ENCODE measurements at places on chromosomes 16 and 17.

GRCh38 chr17:28977659-28978355, 26.5 kb upstream of the PHF12 start:
- no peak for DNase-seq

- no peak for DNase-seq
These were observed 304.4 kb downstream of the HS3ST3B1 start for GRCh38 chr17:14605267-14605599.

GRCh38 chr16:60073376-60073775, 1339.3 kb upstream of the GOT2 start:
- DNase-seq, result no peak

DNA sequence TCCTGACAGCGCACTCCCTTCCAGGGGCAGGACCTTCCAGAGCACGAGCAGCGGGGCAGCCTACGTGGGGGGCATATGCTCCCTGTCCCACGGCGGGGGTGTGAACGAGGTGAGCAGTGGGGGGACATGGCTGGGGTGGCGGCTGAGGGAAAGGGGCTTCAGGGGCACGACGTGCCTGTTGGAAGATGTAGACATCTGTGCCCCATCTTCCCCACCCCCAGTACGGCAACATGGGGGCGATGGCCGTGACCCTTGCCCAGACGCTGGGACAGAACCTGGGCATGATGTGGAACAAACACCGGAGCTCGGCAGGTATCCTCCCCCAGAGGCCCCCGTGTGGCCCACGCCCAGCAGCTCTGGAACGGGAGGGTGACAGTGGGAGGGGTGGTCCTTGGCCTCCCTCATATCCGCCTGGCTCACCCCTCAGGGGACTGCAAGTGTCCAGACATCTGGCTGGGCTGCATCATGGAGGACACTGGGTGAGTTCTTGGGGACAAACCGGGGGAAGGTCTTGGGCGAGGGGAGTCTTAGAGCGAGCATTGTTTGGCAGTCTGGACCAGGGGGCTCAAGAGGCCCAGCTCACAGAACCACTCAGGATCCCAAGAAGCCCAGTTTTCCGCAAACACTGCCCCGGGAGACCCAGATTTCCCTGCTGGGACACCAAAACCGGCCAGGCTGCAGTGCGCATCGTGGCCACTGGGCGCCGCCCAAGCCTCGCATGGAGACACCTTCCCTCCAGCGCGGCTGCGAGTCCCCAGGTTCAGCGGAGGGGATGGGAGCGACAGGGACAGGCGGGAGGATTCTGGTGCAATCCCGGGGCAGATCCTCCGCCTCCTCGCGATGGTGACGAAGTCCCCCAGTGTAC, 15.7 kb downstream of the ADAM11 start:
- peak; percentile 84 for DNase-seq

GRCh38 chr17:5630434-5630833, 46.1 kb upstream of the NLRP1 start:
- no peak for DNase-seq

DNA sequence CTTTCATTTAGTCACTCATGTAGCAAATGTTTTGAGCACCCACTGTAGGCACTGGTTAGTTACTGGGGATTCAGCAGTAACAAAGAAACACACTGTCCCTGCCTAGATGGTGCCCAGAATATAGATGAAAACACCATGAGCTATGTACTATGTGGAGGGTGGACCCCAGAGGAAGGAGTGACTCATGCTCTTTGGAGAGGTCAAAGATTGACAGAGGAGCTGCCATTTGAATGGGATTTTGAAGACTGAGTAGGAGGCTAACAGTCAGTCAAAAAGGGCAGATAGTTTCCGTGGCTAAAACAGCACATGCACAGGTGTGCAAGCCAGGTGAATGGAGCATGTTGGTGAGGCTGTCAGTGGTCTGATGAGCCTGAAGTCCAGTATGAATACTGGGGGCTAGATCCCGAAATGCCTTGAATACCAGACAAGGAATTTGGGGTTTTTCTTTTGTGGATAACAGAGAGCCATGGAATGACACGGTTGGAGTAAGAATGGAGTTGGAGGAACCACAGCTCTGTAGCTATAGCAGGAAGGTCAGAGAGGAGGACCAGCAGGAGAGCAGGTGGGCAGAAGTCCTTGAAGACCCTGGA, 6.1 kb downstream of the IL21R start:
- peak; percentile 62 for DNase-seq

- no peak for DNase-seq
These were observed 4.8 kb downstream of the KLHL11 start for GRCh38 chr17:41860254-41860931.

DNA sequence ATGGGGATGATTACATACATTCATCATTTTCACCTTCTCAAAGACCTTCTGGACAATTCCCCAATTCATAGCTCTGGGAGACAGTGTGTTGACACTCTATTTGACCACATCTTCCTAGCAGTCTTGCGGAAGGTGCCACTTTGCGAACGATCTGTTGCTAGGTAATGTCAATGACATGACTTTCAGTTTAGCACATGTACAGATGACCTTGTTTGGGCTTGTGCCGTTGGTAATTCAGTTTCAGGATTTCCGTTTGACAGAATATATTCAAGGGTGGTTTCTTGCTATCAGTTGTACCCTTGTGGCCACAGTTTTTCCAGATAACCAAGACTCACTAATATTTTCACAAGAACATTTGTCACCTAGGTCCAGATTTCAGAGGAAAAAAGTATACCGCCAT, 478.2 kb downstream of the WWOX start:
- no peak for DNase-seq

GRCh38 chr17:49738456-49739163, 25.3 kb downstream of the FAM117A start:
- DNase-seq, result no peak

DNA sequence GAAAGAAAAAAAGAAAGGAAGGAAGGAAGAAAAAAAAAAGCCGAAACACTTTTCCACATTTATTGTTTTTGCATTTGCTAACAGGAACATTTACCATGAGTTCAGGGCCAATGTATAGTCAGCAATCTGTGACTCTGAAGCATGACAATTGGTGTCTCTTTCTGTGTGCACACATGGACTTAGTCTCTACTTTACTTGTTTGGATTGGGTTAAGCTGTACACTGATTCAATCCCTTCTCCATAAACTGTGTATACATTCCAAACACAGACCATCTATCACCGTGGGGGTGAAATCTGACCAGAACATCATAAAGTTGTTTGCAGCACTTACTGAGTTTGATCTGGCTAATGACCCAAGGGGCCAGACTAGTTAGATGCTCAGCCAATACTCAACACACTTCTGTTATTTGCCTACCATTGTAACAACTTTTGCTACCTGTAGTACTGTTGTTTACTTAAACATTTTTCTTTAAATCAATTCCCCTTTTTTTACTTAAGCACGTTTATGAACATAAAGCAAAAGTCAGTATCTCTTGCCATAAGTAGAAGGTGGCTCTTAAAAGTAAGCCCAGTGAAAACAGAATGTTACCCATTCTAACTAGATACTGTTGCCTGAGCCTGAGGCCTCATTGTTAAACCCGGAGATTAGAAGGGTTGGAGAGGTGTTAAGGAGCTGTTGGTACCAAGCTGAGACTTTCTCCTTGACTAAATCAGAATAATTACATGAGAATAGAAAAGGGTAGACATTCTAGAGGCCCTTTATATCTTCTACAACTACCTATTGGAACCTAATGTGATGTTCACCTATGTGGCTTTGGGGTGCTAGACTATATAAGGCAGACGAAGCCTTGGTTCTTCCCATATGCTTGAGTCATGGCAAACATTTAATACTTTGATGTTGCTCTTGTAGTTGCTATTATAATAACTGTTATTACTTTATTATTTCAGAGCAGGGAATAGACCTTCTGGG, 41.8 kb downstream of the SCNN1B start:
- no peak for DNase-seq

- no peak for DNase-seq
These were observed 1.5 kb upstream of the SOX9 start for GRCh38 chr17:72119077-72119872.

DNA sequence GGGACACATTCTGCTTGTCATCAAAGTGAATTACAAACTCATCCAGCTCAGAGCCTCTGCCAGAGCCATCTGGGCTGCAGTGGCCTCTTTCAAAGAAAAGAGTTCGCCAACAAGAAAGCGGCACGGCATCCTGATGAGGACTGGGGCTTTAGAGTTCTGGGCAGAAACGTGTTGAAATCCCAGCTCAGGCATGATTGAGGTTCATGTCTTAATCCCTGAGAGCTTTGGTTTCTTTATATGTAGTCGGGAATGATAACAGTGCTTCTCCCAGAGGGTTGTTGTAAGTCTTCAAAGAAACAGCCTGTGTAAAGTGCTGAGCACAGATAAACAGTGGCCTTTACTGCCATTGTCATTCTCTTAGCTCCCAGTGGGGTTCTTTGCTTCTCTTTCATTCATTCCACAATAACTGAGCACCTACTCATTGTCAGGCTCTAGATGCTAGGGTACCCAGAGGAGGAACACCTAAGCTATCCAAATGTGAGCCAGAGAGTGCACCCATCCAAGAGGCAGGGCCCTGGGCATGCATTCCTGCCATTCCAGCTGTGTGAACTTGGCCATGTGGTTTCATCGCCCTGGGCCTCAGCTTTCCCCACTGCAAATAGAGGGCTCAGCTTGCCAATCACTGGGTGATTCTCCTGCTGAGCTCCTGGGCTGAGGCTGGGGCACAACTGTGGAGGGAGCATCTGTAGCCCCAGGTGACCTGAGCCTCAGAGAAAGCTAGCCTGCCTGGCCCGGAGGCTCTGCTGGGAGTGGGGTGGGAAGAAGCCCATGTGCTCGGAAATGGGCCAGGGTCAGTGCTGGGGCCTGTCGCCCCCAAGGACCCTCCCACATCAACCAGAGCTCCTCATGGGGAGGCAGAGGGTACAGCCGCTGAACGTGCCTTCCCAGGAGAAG, 38.3 kb upstream of the CRHR1 start:
- no peak for DNase-seq

GRCh38 chr16:74480150-74481029, 59.1 kb upstream of the CLEC18B start:
- no peak for DNase-seq

- no peak for DNase-seq
These were observed 109.3 kb upstream of the TNRC6C start for GRCh38 chr17:77849239-77849638.

DNA sequence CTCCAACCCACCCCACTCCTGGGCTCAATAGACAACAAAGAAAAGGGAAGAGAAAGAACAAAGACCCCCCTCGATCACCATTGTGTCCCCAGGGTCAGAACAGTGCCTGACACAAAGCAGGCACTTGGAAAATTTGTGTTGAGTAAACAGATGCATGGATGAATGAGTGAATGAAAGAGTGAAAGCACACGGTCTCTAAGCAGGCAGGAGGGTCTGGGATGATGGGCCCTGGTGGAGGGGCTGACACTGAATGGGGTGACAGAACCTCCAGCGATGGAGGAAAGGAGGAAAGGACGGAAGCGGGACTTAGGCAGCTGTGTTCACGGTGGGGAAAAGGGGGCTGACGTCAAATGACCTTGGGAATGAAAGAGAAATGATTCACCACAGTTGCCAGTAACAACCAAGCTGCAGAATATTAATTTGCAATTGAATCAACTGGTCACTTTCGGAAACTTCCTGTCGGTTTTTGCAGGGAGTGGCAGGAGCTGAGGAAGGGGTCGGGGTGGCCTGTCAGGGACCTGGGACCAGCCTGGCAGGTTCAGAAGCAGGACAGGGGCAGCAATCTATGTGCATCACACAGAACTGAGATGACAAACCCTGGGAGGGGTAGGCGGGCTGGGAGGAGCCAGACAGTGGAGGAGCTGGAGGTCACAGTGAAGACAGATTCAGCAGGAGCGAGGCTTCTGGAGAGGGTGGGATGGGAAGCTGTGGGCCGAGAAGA, 6.7 kb upstream of the GAST start:
- no peak for DNase-seq

DNA sequence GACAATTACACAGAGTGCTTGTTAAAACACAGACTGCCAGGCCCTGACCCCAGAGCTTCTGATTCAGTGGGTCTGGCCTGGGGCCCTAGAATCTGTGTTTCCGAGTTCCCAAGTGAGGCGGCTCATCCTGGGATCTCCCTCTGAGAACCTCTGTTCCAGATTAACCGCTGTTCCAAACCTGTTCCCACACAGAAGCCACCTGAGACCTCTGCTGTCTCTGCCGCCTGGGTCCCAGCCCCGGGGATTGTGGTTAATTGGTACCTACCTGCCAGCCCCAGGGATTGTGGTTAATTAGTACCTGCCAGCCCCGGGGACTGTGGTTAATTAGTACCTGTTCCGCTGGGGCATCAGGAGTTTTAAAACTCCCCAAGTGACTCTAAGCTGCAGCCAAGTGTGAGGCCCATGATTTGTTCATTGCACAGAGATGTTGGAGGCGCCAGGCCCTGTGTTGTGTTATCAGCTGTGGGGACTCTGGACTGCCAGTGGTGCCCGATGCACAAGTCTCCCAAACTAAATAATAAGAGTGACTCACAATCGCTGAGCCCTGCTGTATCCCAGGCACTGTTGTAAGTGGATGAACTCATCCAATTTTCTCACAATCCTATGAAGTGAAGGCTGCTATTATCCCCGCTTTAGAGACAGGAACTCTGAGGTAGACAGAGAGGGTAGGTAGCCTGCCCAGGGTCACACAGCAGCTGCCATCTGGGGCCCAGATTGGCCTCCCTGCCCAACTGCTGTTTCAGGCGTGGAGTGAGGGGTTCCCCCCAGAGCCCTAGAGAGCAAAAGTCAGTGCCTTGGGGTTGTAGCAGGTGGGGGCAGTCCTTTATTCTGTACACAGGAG, 219.7 kb downstream of the IRF8 start:
- no peak for DNase-seq

GRCh38 chr17:41565338-41565737, 6.5 kb downstream of the KRT9 start:
- no peak for DNase-seq

GRCh38 chr17:45672301-45672700, 111.8 kb upstream of the CRHR1 start:
- no peak for DNase-seq

DNA sequence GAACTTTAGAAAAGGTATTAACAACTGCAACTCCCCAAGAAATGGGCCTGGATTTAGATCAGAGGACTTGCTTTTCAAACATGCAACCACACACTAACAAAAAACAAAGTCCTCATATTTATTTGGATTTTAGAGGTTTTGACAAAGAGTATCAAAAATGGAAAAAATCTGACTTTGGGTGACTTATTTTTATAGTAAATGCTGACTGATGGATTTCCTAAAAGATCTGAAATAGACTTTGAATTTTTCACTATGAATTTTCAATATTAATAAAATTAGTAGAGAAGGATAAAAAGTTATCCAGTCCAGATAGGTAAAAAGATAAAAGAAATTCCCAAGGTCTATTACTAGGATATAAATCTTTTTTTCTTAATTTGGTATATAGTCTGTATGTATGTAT, 253.5 kb downstream of the KCNJ2 start:
- DNase-seq, result no peak

- no peak for DNase-seq
These were observed 1.7 kb upstream of the KPNA2 start for GRCh38 chr17:68033636-68034451.

DNA sequence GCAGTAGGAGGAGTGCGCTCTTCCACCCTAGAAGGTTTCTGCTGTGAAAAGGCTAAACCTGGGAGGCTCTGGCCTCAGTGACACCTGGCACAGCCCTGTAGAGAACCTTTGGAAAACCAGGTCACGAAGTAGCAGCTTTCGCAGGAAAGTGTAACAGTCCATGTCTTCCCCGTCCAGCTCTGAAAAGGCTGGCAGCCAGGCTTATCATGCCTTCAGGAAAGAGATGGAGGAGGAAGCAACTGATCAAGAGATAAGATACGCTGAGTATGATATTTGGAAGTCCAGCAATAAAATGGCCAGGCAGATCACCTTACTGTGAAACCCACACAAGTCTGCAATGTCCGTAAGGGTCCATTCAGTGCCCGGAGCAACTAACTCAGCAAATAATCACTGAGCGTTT, 22.3 kb downstream of the TUBD1 start:
- DNase-seq, result no peak

GRCh38 chr16:57235128-57236021, 9.7 kb upstream of the ARL2BP start:
- DNase-seq, result peak; percentile 80
